Activated CD8-positive, alpha-beta T cell treated with anti-CD3 and anti-CD28 coated beads for 36 hours (primary cell): ENCODE measurements at places on chromosomes 5 and 9.

- DNase-seq: no peak
These were observed 114.5 kb downstream of the TSSK1B start for GRCh38 chr5:113320273-113320780.

DNA sequence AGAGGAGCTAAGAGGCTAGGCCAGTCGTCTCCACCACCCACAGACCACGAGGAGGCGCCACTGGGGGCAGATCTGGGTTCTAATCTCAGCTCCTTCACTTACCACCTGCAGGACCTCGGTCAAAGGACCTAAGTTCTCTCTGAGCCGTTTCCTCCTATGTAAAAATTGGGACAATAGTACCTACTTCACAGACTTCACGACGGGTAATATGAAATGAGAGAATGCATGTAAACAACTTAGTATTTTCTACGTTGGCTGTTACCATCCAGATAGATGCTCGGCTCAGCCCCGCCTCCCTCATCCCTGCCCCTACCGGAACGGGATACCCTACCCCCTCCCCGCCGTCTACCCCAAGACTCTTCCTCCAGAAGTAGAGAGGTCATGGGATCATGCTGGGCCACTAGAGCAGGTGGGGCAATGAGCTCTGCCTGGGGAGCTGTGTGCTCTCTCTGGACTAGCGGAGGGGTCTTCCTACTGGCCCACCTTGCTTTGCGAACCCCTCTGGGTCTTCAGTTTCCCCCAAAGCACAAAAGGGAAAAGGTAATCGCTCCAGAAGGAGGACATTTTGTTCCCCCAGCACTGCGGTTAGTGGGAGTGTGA is 541 bp downstream of the GNPDA1 start:
- peak; percentile 86 for DNase-seq

DNA sequence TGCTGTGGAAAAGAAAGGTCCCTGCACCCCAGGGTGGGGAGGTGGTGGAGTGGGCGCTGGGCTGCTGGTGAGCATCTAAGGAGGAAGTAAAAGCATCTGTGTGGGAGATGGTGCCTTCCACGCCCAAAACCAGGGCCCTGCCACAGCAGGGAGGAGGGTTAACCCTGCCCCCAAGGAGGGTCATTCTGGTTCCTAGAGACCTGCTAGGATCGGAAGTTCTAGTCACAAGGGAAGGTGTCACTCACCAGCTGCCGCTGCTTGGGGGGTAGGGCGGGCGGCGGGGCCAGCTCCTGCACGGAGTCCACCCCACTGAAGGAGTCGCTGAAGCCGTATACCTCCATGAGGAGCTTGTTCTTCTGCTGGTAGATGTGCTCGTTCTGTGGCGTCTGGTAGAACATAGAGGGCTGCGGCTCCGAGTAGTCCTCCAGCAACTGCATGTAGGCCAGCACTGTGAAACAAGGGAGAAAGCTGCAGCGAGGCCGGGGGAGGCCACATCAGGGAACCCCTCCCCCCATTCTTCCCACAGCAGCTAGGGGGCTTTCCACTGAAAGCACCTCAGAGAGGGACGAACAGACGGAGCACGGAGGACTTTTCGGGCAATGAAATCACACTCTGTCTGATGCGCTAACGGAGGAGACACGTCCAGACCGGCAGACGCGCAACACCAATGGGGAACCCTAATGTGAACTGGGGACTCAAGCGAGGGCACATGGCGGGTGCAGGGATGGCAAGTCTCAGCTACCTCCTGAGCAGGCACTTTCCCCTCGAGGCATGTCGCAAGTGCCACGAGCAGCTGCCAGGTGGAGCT is 76.4 kb downstream of the PRRT1B start:
- no peak for DNase-seq

- DNase-seq: no peak
These were observed at the start of gene SLC6A19 for GRCh38 chr5:1201327-1202025. TSS of gene SLC6A19 (plus strand) at chr5:1201595. CDS start at chr5:1201651, 56 bp downstream.

DNA sequence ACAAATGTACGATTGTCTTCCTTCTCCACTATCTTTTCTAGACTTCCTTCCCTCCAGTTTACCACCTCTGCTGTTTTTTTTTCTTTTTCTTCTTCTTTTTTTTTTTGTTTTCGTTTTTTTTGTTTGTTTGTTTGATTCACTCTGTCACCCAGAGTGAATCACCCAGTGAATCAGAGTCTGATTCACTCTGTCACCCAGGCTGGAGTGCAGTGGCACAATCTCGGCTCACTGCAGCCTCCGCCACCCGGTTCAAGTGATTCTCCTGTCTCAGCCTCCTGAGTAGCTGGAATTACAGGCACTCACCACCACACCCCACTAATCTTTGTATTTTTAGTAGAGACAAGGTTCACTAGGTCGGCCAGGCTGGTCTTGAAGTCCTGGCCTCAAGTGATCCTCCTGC is 375.7 kb downstream of the NTRK2 start:
- DNase-seq: no peak
